ENCODE measurements at places on chromosomes 3 and 15. TPM values are rescaled to one million over a fixed set of nuclear protein-coding genes. Genes with fewer than 3 reads are reported as not detected.

The SOX14 gene
- not detected for total RNA-seq

The GOLGA6L7 gene
- not detected for total RNA-seq

The PTH1R gene
- total RNA-seq = not detected

The GP9 gene
- not detected for total RNA-seq

DNA sequence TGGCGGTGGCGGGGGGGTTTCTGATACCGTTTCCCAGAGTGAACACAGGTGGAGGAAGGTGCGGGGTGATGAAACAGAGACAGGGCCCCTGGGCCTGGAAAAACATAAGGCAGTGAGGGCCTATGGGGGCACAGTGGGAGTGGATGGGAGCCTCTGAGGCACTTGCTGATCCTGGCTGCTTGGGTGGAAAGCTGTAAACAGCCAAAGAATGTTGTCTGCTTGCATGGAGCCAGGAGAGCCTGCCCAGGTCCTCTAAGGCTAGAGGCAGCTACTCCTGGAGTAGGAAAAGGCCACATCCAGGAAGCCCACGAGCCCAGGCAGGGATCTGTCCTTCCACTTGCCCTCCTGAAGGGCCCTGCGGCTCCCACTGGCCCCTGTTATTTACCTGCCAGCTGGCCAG is 2.9 kb upstream of the SEMA3B start:
- no peaks in the 10 kb centered on the region for H3K36me3 ChIP-seq
- no peak overlapping the region for H3K4me3 ChIP-seq
- no peak overlapping the region for H3K27ac ChIP-seq
- H3K4me1 ChIP-seq = no peaks in the 10 kb centered on the region
- no peak for DNase-seq

DNA sequence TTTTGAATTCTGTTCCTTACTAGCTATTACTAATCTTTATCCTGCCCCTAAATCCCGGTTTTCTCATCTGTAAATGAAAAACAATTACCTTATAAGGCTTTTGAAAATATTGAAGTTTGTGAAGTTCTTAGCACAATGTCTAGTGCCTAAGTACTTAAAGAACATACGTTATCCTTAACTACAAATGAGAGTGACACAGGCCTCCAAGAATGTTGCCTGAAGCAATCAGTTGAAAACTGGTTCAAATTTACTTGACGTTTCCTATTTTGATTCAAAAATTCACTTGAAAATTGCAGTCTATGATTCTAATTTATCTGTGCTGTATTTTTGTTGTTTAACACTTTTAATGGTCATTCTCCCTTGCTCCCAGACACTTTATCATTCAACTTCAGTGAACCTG is 3.2 kb downstream of the SENP7 start:
- H3K4me3 ChIP-seq = no peak overlapping the region
- H3K36me3 ChIP-seq = peaks cover 5% of the 10 kb centered on the region

GRCh38 chr15:39598186-39598850 is 17.4 kb downstream of the THBS1 start:
- no peak for DNase-seq
- no peak overlapping the region for H3K27ac ChIP-seq
- H3K4me1 ChIP-seq = no peaks in the 10 kb centered on the region
- H3K27me3 ChIP-seq = no peaks in the 10 kb centered on the region

DNA sequence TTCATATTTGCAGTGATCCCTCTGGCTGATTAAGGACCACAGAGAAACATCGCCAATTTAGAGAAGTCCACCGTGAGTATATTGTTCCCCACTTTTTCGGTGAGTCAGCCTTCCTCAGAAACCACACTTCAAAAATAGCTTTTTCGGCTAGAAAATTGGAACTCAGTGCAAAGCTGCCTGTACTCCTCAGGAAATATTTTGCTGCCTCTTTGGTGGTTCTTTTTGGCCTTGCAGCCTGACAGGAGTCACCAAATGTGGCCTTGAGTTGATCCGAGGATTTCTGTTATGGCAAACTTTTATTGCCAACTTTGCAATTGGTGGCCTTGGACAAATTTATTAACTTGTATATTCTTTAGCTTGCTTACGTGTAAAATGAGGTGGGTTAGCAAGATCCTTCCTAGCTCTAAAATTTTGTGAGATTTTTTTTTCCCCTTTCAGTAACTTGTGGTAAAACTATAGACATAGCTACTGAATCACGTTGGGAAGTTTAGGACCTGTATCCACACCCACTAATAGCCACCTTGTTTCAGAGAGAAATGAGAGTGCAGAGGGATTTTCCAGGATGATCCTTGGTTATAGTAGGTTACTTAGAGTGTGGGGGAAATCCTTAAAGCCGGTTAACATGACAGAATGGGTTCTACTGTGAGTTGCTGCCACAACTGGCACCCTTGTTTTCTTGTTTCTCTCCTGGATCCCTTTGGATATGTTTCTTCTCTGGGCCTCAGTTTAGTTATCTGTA is 9.9 kb downstream of the ARL6IP5 start:
- peaks cover 84% of the 10 kb centered on the region for H3K4me1 ChIP-seq
- no peak for DNase-seq
- H3K36me3 ChIP-seq = peaks cover 38% of the 10 kb centered on the region
- no peaks in the 10 kb centered on the region for H3K27me3 ChIP-seq
- H3K4me3 ChIP-seq = peak overlapping the region; percentile 1

DNA sequence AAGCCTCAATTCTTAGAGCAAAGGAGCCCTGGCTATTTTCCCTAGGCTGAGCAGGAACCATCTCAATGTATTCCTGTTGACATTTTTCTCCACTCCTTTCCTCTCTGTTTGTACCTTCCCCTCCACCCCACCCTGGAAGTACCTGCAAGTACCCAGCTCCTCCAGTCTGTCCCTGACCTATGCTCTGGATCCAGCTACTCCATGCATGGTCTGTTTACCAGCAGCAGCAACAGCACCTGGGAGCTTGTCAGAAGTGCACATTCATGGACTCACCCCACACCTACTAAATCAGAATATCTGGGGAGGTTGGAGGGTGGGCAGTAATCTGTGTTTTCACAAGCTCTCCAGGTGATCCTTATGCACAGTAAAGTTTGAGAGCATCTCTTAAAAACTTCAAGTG is 240.7 kb upstream of the UMPS start:
- no peak overlapping the region for H3K27ac ChIP-seq
- H3K36me3 ChIP-seq = no peaks in the 10 kb centered on the region
- DNase-seq = no peak
- peaks cover 2% of the 10 kb centered on the region for H3K27me3 ChIP-seq

DNA sequence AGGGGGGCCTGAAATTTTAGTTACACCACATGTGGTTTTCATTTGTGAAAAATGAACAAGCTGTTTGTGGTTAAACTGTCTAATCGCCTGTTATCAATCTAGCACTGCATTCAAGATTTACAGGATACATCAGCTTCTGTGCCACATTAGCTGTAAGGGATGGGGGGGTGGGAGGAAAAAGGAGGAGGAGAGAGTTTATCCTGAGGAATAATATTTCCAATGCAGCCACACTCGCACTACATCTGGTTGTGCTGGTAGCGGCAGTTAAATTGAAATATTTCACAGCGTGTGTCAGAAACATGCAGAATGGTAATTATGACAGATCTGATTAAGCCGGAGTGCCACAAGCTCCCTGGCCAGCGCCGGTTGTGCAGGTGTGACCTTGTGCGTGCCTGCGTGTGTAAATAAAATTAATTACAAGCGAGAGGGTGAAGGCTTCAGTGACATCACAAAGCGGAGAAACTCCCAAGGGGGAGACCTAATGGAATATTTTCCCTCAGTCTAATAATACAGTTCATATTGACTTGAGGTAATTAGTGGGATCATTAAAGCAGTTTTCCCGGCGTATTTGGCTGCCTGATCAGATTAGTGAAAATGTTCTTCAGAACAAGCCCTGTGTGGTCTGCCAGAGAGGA is 55.5 kb downstream of the SATB1 start:
- H3K36me3 ChIP-seq = peaks cover 72% of the 10 kb centered on the region
- H3K4me1 ChIP-seq = peaks cover 15% of the 10 kb centered on the region
- no peaks in the 10 kb centered on the region for H3K27me3 ChIP-seq
- H3K4me3 ChIP-seq = no peak overlapping the region
- DNase-seq = no peak
- H3K27ac ChIP-seq = no peak overlapping the region

DNA sequence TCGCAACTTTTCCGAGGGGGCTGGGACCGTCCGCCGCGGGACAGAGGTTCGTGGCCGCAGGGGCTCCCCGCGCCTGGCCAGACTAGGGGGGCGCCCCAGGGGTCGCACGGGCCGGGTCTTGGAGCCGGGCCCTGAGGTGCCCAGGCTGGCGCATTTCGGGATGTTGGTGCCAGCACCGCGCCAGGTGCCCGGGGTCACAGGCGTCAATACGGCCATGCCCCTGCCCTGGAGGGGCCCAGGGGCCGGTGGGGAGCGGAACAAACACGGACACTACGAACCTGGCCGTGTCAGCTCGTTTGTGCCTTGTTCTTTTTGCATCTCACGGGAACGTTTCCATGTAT is 366 bp downstream of the TM6SF1 start:
- H3K27me3 ChIP-seq = peaks cover 24% of the 10 kb centered on the region
- no peaks in the 10 kb centered on the region for H3K36me3 ChIP-seq
- no peak for DNase-seq
- H3K27ac ChIP-seq = no peak overlapping the region
- H3K4me3 ChIP-seq = peak overlapping the region; percentile 19
- H3K4me1 ChIP-seq = peaks cover 10% of the 10 kb centered on the region

Measured in CD4-positive, alpha-beta T cell (primary cell).